Activated CD4-positive, alpha-beta T cell treated with anti-CD3 and anti-CD28 coated beads for 4 hours (primary cell): ENCODE measurements at places on chromosomes 3 and 15.

GRCh38 chr3:128188956-128189355, 35.7 kb downstream of the EEFSEC start:
- no peak for DNase-seq

GRCh38 chr3:184525337-184526087, 36.1 kb upstream of the EPHB3 start:
- DNase-seq, result no peak

DNA sequence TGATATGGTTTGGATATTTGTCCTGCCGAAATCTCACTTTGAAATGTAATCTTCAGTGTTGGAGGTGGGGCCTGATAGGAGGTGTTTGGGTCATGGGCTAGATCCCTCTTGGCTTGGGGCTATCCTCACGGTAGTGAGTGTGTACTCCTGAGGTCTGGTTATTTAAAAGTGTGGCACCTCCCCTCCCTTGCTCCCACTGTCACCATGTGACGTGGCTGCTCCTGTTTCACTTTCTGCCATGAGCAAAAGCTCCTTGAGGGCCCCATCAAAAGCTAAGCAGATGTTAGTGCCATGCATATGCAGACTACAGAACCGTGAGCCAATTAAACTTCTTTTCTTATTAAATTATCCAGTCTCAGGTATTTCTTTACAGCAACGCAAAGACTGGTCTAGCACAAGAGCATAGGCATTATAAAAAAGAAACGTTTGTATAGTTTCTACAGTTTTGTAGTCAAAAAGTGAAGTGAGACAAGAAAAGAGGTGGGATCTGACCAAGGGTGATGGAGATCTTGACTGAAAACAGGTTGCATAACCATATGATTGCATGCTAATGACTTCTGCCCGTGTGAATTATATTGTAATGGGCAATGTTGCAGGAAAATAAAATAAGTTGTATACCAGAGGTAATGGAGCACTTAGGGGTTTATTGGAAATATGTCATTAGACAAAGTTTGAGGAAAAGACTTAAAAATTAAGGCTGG, 28.5 kb upstream of the CLASP2 start:
- no peak for DNase-seq

DNA sequence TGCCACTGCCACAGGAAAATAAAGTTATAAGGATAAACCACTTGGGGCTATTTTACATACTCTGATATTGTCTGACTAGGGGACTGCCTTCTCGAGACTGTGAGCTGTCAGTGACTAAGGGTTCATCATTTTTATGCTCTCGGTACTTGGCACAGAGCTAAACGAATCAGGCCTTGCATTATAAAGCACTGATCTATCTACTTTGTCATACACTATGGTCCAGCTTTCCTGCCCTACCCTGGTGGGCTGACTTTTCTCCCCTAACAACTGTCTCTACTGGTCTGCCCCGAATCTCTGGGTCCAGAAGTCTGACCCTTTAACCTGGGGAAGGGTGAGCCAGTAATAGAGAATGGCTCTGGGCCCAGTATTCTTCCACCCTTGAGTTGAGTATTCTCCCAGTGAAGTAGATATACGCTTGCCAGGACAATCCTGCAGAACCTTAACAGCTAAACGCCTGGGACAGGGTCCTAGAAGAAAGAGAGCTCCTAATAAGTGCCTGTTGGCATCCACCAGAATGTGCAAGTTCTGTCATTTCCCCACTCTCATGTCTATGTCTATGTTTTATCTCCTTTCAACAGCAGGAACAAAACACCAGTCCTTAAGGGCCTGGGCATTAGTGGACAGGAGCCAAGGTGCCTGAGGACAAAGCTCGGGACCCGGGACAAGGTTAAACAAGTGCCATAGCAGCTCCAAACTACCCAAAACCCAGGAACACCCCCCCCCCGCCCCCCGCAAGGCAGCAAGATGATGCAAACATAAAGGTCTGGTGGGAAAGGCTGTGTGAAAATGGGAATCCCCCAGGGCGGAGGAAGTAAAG, 1.2 kb downstream of the LARP6 start:
- DNase-seq, result no peak

DNA sequence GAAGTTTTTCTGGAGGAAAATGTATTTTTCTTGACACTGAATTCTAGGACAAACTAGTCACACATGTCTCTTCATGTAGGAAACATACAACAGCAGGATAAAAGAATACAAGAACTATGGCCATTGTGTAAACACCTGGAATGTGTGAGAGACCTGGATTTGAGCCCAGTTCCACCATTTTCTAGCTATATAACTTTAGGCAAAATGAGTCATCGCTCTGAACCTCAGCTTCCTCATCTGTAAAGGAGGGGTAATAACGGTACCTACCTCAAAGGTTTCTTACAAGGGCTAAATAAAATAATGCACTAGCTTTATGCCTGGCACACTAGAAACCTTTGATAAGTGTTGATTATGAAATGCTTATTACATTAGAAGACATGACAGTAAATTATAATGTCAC, 57.8 kb downstream of the RIOX2 start:
- DNase-seq, result no peak
